ENCODE measurements at places on chromosomes 16 and 17.
A peak's percentile ranks its signal among the peaks of the same experiment; 100 is the strongest.

- no peak for DNase-seq
Measured at GRCh38 chr16:9042964-9043680, 48.3 kb upstream of the HAPSTR1 start.

DNA sequence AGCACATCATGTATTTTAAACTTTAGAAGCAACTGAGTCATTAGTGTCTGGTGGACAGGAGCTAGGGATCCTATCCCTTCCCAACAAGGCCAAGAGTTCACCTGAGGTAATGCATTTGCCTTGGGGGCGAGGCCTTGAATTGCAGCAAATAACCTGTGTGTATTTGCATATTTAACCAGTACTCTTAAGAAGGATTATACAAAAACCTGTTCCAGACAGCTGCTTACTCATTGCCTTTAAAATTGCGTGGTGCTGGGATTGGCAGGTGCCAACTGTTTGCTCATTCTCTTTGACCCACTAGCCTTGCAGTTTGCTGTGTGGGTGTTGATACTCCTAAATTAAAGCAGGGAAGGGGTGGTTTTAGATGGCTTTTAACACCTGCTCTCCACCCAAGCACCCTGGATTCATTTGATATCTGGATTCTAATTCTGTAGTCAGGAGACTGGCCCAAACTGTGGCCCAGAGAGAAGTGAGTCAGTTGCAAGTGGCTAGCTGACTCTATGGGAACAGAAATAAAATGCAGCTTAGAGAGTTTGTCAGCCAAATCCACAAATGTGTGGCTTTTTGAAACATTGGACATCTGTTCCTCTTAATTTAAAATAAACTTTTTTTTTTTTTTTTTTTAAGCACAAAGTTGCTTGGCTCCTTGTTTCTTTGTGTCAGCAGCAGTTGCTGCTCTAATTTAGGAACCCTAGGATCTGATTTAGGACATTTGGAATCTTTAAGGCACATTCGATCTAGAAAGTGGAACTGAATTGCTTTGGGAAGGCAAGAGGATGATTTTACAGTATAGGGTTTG lies 46.9 kb downstream of the TUBD1 start:
- DNase-seq: no peak

DNA sequence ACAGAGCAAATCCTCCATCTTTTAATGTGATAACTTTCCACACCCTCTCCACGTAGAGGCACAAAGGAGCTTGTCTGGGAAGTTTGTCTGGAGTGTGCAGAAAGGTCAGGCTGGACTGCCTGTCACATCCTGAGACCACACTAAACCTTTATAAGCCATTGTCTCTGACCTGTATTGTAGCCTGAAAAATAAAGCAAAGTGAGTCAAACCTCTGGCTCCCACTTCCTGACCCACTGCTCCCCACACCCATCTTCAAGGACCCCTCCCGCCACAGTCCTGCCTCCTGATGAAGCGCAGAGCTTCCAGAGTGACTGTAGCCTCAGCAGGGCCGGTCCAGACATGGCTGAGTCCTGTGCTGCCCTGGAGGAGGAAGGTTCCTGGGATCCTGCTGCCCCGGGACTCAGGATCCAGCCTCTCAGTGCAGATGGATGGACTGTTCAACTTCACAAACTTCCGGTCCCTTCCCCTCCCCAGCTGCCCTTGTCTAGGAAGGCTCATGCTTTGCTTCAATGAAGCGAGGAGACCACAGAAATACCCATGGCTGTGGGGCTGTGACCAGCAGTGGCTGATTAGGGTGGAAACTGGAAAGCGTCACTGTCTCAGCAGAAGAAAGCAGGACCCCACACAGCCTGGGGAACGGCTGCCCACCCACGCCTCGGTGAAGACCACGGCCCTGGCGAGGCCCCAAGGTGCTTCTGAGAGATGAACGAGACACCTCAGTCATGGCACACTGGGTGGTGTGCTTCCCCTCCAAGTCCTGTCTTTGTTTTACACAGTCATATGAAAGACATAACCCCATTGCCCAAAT lies 30.9 kb upstream of the CLEC18B start:
- DNase-seq: peak; percentile 53

- no peak for DNase-seq
Measured at GRCh38 chr17:35664685-35665084, 66.8 kb upstream of the RASL10B start.

GRCh38 chr17:57678393-57678792 lies 66.7 kb downstream of the CCDC182 start:
- DNase-seq: no peak

DNA sequence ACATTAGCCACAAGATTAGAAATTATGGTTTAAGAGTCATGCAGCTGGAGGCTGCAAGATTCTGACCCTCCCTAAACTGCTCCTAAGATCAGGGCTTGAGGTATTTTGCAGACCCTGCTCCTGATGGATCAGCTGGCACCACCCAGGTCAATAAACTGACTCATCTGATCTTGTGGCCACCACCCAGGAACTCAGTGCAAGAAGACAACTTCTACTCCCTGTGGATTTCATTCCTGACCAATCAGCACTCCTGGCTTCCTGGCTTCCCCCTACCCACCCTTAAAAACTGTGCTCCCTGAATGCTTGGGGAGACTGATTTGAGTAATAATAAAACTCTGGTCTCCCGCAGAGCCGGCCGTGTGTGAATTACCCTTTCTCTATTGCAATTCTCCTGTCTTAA lies 25.0 kb upstream of the MILR1 start:
- DNase-seq: no peak

DNA sequence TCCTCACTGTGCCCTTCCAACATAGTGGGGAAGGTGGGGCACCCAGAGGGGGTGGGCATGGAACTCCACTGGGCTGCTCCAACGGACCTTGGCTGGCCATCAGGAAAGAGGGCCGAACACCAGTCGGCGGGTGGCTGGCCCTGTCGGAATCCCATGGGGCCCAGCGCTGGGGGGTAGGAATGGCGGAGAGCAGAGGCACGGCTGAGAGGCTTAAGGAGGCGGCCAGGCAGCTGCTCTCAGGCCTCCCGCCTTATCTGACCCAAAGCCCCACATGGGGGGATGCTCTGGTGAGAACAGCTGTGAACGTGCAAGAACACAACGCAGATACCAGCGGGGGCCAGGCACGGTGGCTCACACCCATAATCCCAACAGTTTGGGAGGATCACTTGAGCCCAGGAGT lies 4.4 kb upstream of the MYO1C start:
- no peak for DNase-seq

DNA sequence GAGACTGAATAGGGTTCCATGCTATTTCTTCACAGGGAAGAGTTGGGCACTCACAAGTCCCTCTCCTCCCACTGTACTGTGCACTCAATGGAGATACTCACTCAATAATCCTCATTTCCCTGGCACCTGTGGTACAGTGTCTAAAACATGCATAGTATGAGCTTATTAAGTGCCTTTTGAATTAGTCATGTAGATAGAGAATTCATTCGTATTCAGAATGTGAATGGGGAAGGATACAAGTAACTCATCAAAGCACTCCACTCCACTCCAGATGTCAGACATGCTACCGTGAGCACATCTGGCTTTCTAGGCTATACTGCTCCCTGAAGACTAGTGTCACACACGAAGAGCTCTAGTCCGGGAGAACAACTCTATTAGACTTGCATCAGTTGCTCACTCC lies 6.3 kb downstream of the C17orf75 start:
- DNase-seq: no peak

DNA sequence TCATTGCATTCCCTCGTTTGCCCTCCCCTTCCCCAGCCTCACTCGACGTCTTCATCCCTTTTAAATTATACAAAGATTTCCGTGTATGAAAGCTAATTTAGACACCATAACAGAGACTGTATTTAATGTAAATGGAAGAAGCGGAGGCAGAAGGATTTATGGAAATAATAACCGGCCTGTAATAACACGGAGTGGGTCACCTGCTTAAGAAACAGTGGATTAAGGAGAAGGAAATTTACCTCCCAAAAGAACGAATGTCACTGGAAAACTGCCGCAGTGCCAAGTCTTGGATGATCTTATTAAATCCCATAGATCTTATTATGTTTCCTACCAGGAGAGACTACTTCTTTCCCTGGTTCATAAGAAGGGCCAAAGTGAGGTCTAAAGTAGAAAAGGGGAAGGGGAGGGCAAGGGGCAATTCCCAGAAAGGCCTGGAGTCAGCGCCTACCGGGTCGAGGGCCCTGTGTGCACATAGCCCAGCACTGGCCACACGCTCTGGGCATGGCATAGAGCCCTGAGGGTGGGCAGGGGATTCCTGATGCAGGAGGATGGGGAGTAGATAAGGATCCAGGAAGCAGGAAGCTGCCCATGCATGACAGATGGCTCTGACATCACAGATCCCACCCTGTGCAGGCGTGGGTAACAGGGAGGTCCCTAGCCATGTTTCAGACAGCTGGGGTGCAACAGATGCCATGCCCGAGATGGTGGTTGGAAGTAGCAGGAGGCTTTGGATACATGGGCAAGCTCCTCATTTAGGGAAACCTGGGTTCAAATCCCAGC lies 56.2 kb upstream of the RPL38 start:
- DNase-seq: no peak

GRCh38 chr16:48197294-48197693 lies 41.5 kb upstream of the ABCC12 start:
- no peak for DNase-seq

GRCh38 chr16:31200821-31201568 lies 1.6 kb downstream of the PYCARD start:
- no peak for DNase-seq

DNA sequence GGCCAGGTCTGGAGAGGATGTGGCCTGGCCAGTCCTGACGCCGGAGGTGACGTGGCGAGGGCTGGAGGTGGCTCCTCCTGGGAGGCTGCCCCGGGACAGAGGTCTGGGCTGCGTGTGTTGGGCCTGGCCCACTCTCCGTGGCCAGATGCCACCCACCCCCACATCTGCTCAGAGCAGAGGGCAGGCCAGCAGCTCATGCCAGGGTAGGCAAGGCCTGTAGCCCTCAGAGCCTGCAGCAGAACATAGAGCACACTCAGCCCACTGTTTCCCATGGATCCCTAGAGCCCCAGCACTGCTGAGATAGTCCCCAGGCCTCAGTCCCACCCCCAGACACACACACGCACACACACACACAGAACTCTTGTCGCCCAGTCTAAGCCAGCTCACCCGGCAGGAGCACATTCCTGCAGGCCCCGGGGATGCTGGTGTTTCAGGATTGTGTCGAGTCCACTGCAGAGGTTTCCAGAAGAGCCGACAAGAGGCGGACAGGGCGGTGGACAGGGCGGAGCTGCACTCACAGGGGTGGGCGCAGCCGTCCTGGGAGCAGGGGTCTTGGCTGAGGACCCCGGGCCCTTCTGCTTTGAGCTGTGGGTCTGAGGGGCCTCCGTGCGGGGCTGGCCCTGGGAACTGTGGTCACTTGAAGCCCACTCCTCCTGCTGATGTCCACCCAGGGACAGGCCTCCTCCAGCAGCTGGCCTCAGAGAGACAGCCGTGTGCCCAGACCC lies 33.4 kb downstream of the SOX8 start:
- no peak for DNase-seq

DNA sequence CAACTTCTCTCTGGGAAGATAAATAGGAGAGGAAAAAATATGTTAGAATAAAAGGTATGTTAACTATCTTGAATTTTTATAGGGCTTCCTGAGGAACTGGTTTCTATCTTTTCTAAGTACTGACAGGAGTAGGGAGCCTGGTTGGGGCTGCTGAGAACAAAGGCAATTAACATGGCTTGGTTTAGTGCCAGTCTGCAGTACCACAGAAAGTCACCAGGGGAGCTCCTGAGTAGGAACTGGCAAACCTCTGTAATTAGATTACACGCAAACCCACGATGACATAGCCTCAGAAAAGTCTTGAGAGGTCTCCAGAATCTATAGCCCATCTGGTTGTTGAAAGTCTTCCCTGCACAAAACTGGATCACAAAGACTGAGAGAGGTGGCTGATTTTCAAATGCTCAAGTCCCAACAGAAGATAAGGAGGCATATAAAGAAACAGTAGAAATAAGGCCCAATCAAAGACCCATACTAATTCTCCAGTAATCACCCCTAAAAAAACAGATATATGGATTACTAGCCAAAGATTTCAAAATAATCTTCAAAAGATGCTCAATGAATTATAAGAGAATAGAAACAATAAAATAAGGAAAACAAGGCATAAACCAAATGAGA lies 11.7 kb upstream of the CNTNAP4 start:
- DNase-seq: no peak

DNA sequence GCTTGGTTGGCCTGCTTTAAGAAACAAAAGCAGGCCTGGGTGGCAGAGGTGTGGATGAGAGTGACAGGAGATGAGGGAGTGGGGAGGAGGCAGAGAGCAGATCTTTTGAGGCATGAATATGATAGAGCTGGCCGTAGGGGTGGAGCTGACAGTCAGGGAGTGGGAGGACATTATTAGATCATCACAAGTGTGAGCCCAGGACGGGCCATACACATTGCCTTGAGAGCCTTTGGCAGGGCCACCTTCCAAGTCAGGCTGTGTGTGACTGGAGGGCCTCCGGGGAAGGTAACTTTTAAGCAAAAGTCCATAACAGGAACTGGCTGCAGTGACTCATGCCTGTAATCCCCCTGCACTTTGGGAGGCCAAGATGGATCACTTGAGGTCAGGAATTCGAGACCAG lies 26.3 kb downstream of the GINS3 start:
- no peak for DNase-seq

- no peak for DNase-seq
Measured at GRCh38 chr17:62085511-62086408, 20.7 kb upstream of the MED13 start.

GRCh38 chr17:70166615-70167014 lies 2.7 kb upstream of the KCNJ2 start:
- DNase-seq: no peak

DNA sequence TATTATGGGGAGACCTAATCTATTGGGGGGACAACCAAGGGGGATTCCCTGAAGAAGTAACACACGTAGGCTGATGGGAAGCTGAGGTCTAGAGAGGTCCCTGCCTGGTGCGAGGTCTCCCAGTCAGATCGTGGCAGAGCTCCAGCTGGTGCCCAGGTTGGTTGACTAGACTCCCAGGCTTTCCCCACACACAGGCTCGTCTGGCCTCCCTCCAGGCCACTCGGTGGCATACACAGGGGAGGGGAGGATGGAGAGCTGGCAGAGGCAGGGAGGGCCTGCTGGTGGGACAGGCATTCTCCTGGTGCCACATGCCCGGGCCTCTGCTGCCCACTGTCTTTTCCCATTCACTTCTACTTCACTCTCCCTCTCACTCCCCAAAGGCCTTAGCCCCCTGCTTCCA lies 8.5 kb upstream of the SOCS3 start:
- no peak for DNase-seq

- no peak for DNase-seq
Measured at GRCh38 chr16:11456741-11457140, 111.5 kb downstream of the RMI2 start.

Data from GM12891 (cell line).